ENCODE measurements at places on chromosomes 7 and 10.

DNA sequence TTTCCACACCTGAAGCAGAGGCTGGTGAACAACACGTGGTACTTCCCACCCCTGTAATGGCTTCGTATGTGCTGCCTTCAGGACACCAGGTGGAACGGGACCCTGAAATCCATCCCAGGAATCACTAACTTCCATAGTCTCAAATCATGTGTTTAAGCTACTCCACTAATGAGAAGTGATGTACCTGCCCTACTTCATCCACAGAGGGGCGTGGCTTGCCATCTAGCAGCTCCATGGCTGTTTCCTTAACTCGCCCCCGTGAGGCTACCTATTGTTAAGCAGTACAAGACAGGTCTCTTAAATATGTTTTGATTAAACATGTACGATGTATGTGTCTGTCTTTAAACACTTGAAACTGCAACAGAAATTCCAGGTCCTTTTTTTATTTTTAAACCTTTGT is 31.8 kb downstream of the ARL3 start:
- DNase-seq: no peak

- DNase-seq: no peak
Measured at GRCh38 chr10:34347131-34347530, 468.0 kb downstream of the PARD3 start.

DNA sequence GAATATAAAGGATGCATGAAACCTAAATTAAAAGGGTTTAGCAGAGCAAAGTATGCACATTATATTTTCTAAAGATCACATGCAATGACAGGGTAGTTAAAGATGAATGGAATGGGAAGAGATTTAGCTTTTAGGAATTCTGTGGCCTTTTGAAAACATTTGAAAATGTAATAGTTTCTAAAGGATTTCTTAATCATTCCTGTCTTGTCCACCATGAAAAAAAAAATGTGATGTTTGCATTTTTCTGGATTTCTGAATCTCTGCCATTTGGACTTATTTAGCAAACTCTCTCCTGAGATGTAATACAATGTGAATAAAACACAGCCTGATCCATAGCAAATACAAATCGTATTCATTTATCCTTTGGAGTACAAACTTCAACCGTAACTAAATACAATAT is 126.6 kb upstream of the RAB11FIP2 start:
- no peak for DNase-seq

DNA sequence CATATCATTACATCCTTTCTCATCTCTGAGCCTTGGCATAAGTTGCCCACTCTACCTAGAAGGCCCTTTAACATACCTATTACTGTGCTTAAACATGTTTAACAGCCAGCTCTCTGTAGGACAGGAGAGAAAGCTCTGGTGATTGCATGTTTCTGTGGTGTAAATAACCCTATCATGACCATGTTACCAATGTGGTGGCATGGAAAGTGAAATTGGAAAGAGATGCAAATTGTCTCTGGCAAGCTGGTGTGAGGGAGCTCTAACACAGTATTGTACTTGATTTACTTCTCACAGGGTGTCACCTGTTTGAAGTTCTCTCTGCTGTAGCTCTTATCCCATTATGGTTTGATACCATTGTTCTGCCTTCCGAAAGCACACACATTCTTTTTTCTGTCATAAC is 231.8 kb upstream of the DKK1 start:
- no peak for DNase-seq

DNA sequence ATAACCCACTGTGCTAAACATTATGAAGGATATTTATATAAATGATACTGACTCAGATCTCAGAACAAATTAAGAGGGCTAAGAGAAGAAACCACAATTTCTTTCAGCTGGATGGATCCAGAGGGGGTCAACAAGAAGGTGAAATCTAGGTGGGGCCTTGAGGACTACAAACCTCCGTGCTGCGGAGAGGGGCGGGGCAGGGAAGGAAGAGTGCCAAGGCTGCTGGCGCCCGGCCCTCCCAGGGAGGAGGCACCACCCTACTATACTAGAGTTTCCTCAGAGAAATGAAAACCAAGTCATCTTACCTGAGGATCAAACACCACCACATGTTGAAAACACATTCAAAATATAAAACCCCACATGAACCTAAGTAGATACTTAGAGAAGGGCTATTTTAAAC is 29.3 kb upstream of the CRYGN start:
- DNase-seq: no peak

GRCh38 chr7:34277803-34278199 is 372.5 kb downstream of the BMPER start:
- no peak for DNase-seq

DNA sequence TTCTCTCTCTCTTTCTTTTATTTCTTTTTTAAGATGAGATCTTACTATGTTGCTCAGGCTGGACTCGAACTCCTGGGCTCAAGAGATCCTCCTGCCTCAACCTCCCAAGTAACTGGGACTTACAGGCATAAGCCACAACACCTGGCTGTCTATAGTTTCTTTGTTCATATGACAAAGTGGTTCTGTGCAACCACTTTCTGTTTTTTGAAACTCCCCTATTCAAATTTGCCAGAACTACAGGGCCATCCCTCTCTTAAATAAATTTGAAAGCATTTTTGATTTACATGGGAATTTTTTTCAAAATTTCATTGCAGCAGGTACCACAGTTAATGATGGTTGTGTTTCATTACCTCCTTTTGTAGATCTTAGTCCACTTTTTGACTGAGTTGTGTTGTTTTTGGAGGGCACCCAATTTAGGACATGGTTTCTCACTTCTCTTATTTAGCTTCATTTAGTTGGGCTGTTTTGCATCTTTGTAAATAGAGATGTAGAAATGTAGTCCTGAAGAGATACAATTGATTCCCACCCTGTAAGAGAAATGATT is 119.2 kb downstream of the LRRC4 start:
- no peak for DNase-seq

- no peak for DNase-seq
Measured at GRCh38 chr7:154832557-154833138, 170.3 kb downstream of the PAXIP1 start.

DNA sequence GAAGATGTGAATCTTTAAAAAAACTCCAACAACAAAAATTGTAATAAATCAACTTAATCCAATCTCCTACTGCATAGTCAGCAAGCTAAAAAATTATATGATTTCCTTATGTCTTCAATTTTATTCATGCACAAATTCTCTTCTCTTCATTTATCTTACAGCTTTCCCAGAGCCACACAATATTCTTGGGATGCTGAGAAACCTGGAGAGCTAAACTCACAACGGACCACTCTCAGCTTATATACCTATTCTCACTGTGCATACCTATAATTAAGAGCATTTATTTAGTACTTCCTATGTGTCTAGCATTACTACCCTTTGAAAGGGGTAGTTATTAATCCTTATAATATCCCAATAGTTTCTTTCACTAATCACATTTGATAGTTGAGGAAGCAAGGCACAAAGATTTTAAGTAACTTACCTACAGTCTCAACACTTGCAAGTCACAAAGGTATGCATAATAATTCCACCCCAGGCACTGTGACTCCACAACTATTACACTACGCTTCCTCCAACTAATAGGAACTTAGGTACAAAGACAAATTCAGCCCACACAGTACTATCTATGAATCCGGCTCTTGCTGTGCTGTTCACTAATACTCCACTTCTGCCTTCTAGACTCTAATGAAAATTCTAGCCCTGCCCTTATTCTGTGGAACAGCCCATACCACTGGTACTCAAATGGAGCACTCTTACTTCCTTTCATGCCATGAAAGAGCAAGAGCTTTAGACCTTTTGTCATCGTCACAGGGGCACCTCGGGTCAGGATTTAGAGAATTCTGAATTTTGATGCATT is 5.1 kb downstream of the CCDC71L start:
- DNase-seq: no peak

- no peak for DNase-seq
Measured at GRCh38 chr10:59611048-59611447, 98.6 kb downstream of the SLC16A9 start.

DNA sequence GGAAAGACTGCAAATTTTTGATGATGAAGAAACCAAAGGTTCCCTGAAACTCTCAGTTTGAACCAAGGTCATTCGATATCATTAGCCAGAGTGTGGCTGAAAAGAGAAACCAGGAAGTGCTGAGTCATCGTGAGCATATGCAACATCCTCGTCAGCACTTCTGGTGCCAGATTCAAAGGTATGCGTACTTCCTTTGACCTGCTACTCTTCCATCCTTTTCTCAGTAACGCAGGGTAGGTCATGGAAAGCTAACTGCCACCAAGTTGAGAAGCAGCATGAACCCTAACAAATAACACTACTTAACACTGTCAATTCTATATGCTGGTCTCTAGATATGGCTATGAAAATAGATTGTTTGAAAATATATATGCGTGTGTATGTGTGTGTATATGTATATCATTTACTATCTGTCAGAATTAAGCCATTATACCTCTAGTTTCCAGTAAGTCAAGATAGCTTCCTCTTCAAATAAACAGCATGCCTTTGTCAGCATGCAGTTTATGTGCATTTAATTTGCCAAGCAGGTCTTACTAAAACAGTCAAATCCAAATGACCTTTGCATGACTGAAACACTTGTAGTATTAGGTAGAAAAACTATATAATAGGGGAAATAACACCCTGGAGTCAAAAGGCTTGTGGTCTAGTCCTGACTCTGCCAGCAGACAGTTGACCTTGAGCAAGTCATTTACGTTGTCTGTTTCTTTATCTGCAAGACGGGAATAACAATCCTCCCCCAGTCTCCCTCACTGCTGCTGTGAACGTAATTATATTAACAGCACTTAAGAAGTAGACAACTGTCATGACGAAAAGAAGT is 26.4 kb downstream of the CDK6 start:
- DNase-seq: no peak

GRCh38 chr7:46068159-46068558 is 147.1 kb upstream of the IGFBP3 start:
- DNase-seq: no peak

DNA sequence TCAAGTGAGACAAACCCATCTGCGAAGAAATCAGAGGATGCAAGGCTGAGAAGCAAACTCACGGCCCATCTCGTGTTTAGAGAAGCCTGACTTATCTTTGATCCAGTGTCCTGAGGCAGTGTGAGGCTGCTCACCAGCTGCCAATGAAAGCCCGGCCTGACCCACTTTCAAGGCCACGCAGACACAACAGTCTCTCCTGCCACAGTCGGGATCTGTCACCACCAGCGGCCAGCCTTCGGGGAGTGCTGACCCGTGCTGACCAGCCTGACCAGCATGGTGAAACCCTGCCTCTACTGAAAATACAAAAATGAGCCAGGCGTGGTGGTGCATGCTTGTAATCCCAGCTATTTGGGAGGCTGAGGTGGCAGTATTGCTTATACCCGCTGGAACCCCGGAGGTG is 7.4 kb upstream of the DNAJB6 start:
- DNase-seq: no peak

DNA sequence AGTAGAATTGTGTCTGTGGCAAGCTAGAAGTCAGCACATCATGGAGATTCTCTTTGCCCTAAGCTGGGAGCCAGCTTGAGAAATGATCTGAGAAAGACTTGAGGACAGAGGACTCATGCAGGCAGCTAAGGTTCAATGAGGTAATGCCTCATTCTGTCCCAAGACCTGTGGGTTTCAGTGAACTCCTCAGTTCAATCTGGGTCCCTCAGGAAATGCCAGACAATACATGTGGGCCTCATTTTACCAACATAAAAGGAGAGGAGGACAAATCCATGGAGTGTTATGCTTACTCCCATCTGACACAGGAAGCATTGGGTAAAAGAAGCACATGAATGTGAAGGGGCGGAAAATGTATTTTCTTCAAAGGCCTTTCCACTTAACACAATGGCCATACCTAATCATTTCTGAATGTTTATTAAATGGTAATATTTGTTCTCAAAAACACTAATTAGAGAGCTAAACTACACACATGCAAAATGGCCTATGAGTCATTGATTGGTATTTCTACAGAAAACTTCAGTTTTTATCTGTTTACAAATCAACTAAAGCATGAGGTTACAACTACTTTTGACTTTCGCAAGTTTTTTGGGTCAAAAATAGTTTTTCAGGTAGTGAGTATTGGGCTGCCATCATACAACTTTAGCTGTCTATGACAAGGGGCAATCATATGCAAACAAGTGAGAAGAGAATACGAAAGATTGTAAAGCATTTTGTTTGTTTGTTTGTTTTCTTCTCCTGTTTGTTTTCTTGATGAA is 205.3 kb downstream of the CHRM2 start:
- DNase-seq: no peak

GRCh38 chr7:33757563-33758165 is 147.7 kb upstream of the BMPER start:
- DNase-seq: no peak

- no peak for DNase-seq
Measured at GRCh38 chr10:25357269-25357668, 182.5 kb downstream of the GPR158 start.

GRCh38 chr7:23254051-23254681 is 7.6 kb downstream of the GPNMB start:
- DNase-seq: no peak

DNA sequence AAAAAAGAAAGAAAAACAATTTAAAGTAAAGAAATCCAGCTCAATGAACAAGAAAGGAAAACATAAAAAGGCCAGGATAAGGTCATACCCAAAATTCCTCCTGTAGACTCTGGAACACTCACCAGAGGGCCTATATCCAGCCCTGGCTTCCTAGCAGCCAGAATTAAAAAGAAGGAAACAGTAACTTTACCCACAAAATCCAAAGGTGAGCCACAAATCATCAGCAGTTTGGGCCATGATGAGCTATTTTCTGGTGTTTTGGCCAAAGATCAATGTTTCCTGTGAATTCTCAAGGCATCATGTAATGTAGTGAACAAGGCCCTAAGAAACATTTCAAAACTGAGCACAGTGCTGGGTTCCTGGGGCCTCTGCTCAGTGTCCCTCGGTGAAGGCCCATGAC is 87.8 kb downstream of the LARP4B start:
- DNase-seq: no peak

DNA sequence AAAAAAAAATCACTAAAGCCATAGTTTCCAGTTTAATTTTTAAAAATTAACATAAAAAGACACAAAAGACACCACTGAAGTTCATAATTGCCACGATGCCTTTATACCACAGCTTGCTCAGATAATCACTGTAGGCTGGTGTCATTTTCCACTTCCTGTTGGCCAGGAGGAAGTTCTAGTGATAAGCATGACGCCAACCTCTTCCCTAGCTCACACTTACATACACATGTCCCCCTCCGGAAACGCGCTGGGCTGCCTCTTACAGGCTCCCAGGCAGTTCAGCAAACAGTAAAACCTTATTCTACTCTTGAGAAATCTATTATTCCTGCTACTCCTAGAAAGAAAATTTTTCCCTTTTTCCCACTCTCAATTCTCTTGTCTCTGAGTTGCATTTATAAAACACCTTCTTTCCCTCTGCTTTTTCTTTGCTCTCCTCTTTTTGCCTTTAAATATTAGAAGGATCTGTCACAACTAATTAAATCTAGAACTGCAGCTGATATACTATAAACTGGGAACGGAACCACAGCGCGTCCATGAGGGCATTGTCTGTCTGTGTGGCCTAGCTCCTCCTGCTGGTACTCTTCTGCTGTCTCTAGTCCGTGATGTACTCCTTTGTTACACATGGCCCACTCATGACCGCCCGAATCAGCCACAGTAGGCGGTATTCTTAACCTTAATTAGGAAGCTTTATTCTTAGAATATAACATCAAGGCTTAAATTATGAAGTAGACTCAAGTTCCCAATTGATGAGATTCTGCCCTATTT is 664.9 kb downstream of the CNTNAP2 start:
- no peak for DNase-seq

Data from activated CD4-positive, alpha-beta T cell treated with anti-CD3 and anti-CD28 coated beads for 1 hour (primary cell).